ENCODE measurements at places on chromosomes 2 and 18.

GRCh38 chr2:218855305-218856166, 4.1 kb upstream of the WNT6 start:
- DNase-seq = no peak

- no peak for DNase-seq
Observed at GRCh38 chr18:26655525-26656430, 107.4 kb upstream of the KCTD1 start.

- no peak for DNase-seq
Observed at GRCh38 chr2:219643084-219643473, 15.6 kb downstream of the SLC4A3 start.

DNA sequence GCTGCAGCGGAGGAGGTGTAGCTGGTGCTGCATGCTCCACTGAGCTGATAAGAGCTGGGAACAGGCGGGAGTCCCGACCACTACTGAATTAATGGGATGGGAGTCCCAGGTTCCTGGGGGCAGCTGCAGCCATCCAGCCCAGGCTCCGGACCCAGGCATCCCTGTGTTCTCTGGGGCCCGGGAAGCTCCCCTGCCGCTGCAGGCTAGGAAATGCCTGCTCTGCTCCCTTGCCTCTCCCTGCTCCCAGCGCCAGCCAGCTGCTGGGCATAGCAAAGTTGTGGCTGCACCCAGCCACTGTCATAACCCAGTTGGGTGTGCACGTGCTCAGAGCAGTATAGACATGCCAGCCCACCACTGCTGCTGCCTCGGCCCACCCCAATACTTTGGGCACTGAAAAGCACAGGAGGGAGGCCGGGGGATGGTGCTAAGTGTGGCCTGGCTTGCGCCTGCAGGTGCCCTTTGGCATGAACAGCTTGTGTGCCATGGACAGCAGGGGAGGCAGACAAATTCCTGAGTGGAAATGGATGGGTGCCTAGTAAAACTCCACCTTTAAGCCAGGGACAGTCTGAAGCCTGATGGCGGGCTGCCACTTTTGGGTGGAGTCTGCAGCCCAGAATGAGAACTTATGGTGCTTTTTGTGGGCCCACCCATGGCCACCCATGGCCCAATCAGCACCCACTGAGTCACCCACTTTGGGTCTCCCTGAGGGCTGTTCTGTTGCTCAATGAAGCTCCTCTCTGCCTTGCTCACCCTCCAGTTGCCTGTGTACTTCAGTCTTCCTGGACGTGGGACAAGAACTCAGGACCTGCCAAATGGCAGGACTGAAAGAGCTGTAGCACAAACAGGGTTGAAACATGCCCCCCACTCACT, 219.3 kb upstream of the TMEFF2 start:
- no peak for DNase-seq

- no peak for DNase-seq
Observed at GRCh38 chr2:75640621-75641121, 5.9 kb upstream of the MRPL19 start.

- no peak for DNase-seq
Observed at GRCh38 chr2:60459851-60460250, 93.6 kb downstream of the BCL11A start.

DNA sequence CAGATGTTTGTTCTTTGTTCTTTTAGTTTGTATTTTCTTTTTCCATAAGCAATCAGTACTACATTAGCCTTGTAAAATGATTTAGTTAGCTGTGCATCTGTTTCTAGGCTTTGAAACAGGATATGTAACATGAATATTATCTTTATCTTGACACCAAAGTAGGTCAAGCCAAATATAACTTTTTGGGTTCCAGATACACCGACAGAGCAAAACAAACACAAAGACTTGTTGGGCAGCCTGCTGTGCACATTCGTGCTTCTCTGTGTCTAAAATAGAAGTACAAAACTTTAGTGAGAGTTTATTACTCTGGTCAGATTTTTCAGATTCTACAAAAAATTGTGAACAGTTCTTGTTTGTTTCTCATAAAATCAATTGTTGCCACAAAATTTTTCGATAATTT, 1059.3 kb upstream of the GYPC start:
- DNase-seq = no peak

DNA sequence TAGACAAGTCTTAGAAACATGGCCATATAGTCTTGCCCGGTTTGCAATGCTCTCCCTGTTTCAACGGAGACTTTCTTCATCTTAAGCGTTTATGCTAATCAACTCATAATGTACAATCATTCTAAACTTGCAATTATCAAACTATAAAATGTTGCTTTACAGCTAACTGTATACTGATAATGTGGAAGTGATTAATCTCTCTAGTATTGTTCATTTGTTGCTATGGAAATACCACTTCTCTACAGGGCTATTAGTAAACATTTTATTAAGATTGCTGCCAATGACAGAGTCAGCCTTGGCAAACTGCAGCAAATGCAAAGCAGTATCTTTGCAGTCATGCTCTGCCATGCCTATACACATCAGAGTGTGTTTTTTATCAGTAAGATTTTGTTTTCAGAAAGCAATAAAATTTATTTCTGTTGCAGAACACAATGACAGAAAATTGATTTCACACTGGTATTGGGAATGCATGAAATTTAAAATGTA, 1201.8 kb upstream of the CDH2 start:
- no peak for DNase-seq

GRCh38 chr18:69874058-69874457, 73.6 kb downstream of the CD226 start:
- DNase-seq = no peak

DNA sequence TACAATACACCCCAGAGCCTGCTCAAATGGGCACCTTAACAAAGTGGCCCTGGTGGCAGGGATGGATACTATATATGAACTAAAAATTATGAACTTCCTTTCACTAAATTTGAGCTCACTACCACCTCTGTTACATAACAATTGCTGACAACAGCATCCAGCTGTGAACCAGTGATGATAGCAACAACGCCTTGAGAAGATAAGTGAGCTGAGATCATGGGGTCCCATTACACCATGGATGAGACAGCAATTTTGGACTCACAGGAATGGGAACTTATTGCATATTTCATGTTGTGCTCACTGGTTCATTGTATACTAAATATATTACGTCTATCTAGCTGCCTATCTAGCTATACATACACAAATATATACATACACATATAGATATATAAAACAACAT, 16.9 kb upstream of the ALMS1 start:
- DNase-seq = no peak

DNA sequence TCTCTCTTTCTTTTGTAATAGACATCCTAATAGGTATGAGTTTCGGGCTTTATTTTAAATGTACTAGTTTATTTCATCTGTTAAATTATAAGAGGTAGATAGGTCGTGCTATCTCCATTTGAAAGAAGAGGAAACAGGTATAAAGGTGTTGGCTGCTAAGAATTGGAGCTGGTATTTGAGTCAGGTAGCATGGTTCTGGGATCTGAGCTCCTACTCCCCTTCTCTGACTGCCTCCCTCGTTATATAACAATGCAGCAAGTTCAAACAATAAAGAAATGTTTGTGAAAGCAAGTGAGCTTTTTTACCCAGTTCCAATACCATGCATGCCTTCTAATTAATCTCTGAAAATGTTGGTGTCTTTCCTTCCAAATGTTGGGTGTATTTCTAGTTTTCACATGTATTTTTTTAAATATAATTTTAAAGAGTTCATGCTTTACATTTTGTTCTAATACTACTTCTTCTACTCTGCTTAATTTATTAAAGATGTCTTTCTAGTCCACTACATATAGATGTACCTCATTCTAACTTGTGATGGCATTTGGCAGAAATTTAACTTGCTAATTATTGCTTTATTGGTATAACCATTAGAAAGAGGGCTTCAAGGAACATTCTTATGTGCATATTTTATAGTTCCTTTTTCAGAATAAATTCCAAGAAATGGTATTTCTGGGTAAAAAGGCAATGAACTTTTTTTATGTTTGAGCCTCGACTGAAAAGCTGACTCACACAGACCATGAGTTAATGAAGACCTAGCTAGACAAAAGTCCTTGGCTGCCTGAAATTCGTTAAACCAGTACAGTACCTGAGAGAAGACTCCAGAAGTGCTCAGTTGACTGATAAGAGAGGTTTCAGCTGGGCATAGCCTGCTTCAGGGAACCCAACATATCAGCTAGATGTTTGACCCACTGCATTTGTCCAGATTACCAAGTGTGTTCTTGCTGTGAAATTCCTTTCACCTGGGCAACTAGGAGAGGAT, 133.5 kb downstream of the CERS6 start:
- DNase-seq = no peak

DNA sequence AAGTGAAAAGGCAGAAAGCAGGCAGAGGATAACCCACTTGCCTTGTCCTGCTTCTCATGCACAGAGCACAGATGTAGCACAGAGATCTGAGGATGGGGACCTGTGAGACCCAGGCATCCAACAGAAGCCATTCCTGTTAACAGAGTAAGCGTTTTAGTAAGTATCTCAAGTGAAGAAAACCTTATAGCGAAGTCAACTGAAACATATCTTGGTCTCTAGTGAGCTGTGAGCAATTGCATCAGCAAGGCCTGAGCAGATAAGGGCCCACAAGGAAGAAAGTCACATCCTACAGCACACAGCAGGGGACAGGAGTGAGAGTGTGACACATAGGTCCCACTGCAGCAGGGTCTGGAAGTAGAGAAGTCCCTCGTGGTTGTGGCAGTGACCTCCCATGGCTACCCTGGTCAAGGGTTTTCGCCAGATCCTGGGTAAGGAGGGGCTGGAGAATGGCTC, 248.7 kb upstream of the TNP1 start:
- no peak for DNase-seq

GRCh38 chr2:158723921-158724802, 71.0 kb upstream of the DAPL1 start:
- DNase-seq = no peak

GRCh38 chr18:56124186-56124585, 514.2 kb downstream of the TXNL1 start:
- DNase-seq = no peak

DNA sequence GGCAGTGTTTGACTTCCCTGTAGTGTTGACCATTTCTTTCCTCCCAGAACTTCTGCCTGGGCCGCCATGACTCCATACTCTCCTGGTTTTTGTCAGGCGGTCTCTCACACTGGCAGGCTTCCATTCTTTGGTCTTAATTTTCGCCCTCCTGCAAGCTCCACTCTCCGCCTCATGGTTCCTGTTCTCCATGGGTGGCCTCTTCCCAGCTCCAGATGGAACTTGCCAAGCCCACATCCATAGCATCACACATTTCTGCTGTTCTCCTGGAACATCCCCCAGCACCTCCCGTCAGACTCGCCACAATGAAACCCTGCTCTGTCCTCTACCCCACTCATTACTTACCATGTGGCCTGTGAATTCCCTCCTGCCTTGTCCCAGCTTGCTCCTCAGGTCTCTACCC, 896 bp upstream of the AFF3 start:
- DNase-seq = no peak

- no peak for DNase-seq
Observed at GRCh38 chr2:112519506-112519905, 22.8 kb upstream of the POLR1B start.

DNA sequence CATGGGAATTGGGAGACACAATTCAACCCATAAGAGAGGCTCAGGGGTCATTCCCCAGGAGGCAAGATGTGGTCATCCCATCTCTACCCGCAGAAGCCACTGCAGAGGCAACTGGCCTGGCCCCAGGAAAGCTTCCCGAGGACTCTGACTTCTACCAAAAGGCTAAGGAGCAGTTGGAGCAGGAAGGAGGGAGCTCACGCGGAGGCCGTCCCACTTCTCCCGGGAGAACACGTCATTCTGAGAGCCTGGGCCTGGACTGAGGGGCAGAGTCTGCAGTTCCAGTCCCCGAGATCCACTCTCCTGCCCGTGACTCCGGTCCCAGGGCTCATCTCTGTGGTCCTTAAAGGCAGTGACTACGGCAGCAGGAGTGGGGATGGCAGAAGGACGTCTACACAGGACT, 69.0 kb upstream of the TAF1B start:
- no peak for DNase-seq

DNA sequence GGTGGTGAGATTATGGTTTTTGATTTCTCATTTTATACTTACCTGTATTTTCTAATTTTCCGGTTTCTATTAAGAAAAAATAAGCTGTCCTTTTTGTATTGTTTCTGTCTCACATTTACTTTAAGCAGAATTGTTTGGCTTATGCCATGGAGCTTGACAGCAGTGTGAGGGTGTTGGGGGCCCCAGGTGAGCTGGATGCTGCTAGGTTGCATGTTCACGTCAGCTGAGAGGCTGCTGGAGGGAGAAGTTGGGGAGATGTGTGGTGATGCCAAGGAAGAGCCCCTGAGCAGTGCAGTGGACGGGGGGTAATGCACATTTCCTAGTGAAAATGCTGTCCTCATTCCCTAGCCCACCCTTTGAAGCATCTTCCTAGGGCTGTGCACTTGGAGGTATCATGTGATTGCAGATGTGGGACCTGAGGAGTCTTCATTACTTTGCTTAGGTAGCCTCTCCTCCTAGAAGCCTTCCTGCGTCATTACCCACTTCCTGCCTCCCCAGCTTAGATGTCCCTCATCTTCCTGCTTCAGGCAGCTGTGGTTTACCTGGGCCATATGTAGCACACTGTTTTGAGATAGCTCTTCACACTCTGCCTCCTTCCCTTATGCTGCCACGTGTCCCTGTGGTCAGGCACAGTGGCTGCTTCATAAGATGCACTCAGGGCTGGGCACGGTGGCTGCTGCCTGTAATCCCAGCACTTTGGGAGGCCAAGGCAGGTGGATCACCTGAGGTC, 16.2 kb downstream of the ATG16L1 start:
- DNase-seq = no peak

GRCh38 chr2:239002954-239003623, 155.2 kb downstream of the TWIST2 start:
- no peak for DNase-seq

- no peak for DNase-seq
Observed at GRCh38 chr2:239814116-239814860, 210.9 kb downstream of the NDUFA10 start.

- no peak for DNase-seq
Observed at GRCh38 chr2:98795891-98796676, 65.2 kb upstream of the MGAT4A start.

DNA sequence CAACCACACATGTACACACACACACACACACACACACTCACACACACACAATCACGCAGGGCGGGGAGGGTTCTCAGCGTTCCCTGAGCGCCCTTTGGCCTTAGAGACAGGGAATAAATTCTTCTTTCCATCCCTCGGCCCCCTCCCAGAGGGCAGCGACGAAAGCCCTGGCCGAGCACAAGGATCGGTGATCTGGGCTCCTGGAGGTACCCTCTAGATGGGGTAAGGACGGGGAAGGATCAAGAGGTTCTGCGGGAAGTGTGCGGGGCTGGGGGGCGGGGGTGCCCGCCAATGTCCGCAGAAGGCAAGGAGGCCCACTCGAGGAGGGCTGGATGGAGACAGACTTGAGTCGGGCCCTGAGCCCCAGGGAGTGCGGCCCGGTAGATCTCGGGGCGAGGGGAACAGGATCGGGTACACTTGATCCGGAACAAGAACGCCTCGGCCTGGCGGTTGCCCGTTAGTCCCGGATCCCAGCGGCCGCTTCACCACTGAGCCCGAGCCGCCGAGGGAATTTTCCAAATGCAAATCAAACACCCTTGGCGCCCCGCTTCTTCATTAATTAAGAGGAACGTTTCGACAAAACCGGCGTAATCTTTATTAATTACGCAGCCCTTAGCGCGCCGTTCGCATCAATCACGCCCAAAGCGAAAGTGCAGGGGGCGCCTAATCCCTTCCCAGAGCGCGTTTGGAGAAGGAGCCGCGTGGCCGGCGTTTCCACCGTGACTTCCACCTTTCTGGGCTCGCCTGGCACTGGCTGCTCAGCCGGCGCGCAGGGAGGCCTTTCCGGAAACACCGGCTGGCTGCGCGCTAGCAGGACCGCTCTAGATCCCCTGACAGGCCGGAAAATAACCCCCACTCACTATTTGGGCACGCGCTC, 7.0 kb upstream of the PAX3 start:
- DNase-seq = no peak

GRCh38 chr2:202818321-202818720, 53.2 kb downstream of the ICA1L start:
- no peak for DNase-seq

GRCh38 chr18:55790296-55790695, 202.3 kb upstream of the TCF4 start:
- no peak for DNase-seq

Measured in esophagus squamous epithelium (tissue), 5 donors.